ENCODE measurements at places on chromosomes 6 and 20.

GRCh38 chr20:37267667-37268313, 6.2 kb upstream of the GHRH start:
- no peak for DNase-seq

DNA sequence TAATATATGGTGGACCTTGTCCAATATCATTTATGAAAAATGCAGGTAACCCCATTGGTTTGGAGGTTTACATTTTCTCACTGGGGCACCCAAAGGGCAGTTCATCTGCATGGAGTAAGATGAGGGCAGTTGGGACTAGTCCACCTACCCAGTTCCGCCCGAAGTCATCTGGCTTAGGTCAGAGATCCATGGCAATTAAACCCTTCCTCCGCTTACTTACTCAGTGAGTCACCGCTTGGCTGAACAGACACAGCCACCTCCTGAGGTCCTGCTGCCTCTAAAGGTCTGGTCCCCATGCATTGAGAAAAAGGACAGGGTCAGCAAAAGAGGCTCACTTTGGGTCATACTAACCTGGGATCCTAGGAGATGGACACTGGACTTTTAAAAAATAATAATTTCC, 102.9 kb upstream of the PRL start:
- no peak for DNase-seq

DNA sequence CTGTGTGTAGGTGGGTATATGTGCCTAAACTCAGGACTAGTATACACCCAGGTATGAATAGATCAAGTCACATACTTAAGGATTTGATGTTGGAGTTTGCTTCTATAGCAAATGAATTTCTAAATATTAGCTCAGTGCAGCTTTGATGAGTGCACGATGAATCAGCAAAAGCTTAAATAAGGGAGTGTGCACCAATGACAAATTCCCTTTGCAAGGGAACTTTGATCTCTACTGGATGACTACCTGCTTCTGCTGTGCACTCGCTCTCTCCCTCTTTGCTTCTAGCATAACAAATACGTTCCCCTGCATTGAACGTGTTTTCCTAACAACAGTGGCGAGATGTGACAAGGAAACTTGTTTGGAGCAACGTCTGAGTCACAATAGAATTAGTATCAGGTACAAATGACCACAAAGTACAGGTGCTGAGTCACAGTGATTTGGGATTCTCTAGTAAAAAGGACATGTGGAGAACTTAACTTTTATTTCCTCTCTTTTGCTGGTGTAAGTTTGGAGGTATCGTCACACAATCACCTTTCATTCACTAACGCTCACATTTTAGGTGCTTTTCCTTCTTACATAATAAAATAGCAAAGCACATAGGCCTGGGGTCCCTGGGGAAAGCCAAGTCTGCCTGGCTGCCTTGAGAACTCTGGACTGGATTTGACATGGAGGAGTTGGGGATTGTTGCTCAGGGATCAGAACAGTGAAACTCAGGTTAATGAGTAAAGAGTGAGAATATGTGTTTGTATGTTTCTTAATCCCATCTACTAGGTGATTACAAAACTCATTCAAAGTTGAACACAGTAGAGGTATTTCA, 49.7 kb downstream of the KLHL31 start:
- DNase-seq: no peak

- no peak for DNase-seq
Observed at GRCh38 chr6:3230900-3231246, 3.4 kb upstream of the TUBB2B start.

DNA sequence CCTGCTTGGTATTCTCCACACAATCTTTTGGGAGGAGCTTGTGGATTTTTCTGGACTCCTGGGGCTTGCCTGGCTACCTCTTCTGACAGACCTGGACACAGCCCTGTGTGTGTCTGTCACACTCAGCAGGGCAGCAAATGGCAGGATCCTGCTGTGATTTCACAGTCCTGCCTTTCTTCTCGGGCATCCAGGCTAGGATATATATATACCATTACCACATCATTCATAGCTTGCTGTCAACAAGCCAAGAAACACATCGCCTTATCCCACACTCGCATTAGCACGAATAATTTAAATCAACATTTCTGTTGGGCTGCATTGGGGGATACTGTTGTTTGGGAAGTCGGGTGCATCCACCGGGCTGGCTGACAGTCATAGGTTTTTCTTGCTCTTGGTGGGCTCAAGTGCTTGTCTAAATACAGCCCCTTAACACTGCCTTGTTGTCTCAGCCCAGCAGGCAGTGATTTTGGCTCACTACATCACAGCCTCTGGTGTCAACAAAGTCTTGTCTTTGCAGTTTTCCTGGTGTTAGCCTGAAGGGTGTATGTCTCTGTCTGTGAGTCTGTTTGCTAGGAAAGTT, 154.9 kb upstream of the FERMT1 start:
- no peak for DNase-seq

GRCh38 chr6:41958022-41958856, 16.6 kb upstream of the CCND3 start:
- DNase-seq: no peak

- no peak for DNase-seq
Observed at GRCh38 chr6:27684264-27685211, 211.6 kb upstream of the ZNF184 start.

GRCh38 chr6:143958839-143959399, 49.1 kb downstream of the PLAGL1 start:
- DNase-seq: no peak

DNA sequence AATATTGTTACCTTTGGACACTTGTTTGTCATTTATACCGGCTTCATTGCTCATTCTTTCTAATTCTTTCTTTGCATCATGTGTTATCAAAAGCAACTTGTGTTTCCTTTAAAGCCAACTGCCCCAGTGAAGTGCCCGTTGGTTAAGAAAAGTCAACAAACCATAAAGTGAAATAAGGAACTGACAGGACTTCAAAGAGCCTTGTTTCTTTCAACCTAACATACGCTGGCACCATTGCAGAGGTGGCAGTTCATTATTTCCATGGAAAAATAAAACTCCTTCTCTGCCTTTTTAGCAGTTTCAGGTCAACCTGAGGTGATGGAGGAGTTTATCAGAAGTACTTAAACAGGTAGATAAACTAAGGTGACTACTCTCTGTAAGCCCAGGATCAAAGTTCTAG, 28.8 kb downstream of the FERMT1 start:
- no peak for DNase-seq

DNA sequence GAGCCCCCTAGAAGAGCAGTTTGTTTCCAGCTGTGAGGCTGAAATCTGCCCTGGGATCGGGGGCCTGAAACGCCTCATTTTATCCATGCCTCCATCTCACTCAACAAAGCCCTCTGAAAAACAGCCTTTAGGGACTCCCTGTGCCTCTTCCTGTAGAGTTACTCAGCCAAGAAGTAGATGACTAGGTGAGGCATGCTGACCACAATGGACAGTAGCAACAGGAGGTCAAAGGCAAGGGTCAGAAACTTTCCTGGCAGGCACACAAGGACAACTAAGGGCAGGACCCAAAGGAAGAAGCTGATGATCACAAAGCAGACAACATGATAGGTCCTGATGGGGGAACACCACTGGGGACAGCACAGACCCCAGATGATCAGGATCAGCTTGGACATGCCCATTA, 12.8 kb downstream of the MAS1L start:
- no peak for DNase-seq

DNA sequence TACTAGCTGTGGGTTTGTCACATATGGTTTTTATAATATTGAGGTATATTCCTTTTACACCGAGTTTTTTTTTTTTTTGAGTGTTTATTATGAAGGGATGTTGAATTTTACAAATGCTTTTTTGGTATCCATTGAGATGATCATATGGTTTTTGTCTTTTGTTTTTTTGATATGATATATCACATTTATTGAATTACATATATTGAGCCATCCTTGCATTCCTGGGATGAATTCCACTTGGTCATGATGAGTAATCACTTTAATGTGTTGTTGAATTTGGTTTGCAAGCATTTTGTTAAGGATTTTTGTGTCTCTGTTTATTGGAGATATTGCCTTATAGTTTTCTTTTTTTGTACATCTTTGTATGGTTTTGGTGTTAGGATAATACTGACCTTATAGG, 3.3 kb upstream of the ZNF337 start:
- no peak for DNase-seq

- no peak for DNase-seq
Observed at GRCh38 chr6:105431226-105431625, 28.3 kb upstream of the PREP start.

- DNase-seq: no peak
Observed at GRCh38 chr20:41124451-41125094, 12.8 kb upstream of the PLCG1 start.

DNA sequence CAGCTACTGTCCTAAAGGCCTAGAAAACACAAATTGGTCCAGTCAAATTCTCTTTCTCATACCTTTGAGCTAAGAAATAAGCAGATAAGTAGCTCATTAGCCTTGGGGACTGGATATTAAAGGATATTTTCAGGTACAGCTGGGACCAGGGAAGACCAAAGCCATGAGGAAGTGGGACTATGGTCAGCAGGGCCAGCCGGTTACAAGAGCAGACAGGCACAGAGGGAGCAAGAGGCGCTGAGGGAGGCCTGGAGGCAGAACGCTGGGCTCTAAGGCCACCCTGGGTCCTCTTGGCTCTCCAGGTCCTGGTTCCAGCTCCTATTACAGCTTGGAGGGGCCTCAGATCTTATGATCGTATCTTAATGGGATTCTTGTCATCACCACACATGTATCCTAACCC, 88.5 kb upstream of the KCNK16 start:
- DNase-seq: no peak

DNA sequence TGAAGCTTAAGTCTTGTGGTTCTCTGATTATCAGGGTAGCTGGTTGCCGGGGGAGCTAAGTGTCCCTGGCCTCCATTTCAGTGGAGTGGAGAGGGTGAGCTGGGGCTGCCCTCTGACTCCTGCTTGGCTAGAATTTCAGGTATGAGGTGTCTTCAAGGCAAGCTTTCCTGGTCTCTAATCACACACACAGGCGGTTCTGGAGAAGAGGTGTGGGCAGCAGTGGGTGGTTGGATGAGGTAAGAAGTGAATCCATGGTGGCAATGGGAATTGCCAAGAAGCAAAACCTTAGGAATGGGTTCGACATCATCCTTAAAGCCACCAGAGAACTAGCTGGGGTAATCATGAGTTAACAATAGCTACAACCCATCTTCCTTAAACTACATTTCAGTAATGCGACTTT, 157.6 kb downstream of the CARMIL1 start:
- no peak for DNase-seq

DNA sequence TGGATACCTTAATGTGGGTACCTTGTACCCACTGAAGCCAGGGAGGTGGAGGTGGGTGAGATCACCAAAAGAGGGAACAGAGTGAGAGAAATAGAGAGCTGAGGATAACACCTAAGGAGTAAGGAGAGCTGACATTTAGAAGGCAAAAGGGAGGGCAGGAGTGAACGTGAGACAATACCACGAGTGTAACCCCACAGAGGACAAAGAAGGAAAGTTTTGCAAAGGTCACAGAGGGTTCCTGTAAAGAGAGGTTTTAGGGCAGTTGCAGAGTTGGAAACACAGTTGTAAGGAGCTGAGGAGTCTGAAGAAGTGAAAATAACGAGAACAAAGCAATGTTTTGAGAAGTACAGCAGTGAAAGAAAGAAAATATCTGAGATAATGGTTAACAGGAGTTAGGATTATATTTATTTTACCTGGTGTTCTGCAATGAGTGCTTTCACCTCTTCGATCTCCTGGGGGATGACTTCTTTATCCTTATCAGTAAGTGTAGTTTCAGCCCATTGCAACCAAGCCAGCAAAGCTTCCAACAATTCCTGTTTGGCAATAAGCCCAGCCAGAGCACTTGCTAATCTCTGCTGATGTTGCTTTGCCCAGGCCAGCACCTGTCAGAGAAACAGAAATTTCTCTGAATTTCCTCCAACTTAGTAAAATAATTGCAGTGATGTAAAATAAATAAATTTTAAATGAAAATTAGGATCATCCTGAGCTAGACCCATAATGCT, 166.8 kb downstream of the DST start:
- no peak for DNase-seq

DNA sequence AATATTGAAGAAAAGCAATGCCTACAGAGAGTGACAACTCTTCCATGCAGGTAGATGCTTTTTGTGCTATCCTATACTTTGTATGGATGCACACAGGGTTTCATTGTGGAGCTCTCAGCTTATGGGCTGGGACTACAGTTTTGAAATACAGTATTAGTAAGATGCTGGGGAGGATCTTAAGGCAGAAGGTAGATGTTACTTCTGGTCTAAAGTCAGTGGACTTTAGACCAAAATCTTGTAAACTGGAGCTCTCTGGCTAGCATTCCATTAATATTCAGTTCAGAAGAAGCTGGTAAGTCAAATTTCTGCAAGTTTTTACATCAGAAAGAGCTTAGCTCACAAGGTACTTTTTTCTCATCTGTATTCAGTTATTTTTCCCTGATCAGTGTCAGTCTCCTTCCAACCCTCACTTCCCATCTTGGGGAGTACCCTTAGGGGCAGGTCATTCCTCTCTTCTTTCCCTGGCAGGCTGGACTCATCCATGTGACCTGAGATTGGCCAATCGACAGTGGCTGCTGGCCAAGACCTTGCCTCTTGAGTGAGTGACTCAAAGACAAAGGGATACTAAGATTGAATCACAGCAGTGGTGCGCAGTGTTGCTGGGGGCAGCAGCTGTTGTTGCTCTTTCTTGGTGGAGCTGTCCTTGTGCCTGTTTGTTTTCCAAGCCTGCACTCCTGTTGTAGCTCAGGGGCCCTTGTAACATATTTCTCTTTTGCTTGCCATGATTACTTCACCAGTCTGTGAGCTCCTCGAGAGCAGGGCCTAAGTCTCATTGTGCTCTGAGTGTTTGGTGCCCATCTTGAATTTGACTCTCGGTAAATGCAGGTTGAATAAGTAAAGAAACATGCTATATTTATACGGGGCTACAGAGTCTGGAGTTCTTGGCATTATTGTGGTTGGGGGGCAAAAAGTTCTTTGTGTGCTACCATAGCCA, 2.8 kb upstream of the PHF20 start:
- DNase-seq: no peak

DNA sequence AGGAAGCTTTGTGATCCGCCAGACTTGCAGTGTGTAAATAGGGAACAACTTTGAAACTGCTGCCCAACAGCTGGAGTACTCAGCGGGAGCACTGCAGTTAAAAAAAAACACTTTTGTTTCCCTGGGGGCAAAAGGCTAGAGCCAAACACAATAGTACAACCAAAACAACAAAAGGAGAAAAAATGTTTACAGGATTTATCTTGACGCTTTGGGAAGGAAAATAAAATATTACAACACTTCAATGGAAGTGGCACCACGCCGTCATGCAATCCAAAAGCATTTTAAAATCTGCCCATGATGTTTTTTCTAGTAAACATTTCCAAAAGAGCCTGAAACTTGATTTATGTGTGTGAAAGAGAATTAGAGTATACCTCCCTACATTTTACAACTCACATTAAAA, 26.0 kb downstream of the PTPRK start:
- DNase-seq: no peak

DNA sequence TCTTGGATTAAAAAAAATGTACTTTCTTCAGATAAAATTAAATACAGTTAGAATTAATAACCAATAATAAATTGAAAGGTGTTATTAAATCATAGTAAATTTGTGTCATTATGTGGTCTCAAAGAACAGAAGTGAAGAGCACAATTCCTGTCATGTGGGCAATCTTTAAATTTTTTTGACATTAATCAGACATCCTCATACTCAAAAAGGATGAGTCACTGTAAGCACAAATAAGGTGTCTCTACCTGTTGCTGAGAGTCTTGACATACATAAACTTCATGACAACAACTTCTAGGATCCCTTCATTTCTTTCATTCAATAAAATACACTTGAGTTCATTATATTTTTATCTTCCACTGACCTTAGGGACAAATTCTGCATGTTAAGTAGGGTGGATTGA, 76.1 kb downstream of the SLC22A3 start:
- no peak for DNase-seq

GRCh38 chr6:43043310-43043709, 10.3 kb downstream of the CUL7 start:
- DNase-seq: no peak
